ENCODE measurements at places on chromosomes 3 and 15.

DNA sequence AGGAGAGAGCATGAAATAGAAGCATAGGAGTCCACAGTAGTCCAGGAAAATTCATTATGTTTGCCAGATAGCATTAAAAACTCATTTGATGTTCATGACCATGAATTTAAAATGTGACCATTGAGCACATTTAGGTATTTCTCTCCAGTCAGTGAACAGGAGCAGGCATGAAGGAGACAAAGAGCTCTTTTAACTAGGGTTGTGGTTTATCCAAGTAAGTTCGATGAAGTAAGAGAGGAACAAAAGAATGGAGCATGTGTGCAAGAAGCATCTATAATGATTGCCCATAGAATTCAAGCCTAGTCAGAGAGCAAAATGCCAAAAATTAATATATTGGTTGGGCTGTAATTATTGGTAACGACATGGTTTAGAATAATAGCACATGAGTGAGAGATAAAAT lies 342.1 kb upstream of the CCDC54 start:
- no peak for DNase-seq

DNA sequence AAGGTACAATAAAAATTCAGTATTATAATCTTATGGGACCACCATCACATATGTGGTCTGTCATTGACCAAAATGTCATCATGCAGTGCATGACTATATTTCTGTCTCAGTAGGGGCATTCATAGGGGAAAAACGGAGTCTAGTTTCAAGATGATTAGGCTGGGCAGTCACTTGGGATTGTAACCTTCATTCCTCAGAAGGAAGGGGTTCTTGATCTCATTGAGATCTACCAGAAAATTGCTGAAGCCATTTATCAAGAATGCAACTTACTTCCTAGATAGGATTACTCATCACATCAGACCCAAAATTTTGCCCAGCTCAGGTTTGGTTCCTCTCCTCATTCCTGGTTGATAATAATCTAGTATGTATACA lies 37.3 kb downstream of the BTD start:
- no peak for DNase-seq

- DNase-seq: no peak
Measured at GRCh38 chr3:84442533-84442932, 516.3 kb upstream of the CADM2 start.

GRCh38 chr3:30578986-30579579 lies 27.3 kb upstream of the TGFBR2 start:
- DNase-seq: no peak

DNA sequence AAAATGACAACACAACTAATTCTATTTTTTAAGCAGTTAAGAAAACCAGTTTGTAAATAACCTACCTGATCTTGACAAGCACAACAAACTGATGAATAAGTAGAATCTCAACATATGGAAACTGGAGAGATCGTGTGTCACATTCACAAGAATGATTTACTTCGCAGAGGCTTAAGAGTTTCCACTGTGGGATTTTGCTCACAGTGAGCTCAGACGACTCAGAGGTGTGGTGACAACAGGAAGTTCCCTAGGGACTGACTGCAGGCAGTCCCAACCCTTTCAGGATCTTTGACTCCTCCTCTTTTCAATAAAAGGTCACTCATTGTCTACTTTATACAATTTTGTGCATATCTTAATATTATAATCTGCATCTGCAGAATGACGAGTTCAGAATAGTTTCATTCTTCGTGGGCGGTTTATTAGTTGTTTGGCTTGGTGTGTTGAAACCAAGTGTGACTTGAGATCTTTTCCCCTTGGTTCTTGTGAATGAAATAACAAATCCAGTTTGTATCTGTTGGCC lies at the start of gene LIPH:
TSS of gene LIPH (minus strand) at position 231 of the 520 bp plus-strand sequence. CDS start at position 114, 117 bp downstream.
- DNase-seq: no peak

- DNase-seq: no peak
Measured at GRCh38 chr3:126358038-126358815, 1.0 kb upstream of the KLF15 start.

- DNase-seq: no peak
Measured at GRCh38 chr3:105653166-105653565, 215.6 kb downstream of the CBLB start.

DNA sequence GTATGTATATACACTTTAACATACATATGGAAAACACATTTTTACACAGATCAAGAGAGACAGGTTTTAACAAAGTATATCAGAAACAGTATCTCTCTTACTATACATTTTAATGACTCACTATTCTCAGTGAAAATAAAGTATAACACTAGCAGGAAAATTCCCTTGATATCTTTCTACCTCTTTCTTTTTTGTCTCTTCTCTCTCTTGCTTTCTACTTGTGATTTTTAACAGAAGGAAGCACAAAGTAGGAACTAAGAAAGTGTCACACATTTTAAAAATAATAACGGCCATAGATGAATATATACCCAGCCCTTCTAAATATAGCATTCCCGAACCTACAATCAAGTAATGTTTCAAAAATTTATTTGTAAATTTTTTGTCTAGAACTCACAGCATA lies 4.8 kb downstream of the DENND4A start:
- no peak for DNase-seq

- DNase-seq: no peak
Measured at GRCh38 chr15:32743411-32744140, 25.8 kb downstream of the GREM1 start.

GRCh38 chr3:10160346-10160745 lies 4.4 kb upstream of the IRAK2 start:
- DNase-seq: no peak

DNA sequence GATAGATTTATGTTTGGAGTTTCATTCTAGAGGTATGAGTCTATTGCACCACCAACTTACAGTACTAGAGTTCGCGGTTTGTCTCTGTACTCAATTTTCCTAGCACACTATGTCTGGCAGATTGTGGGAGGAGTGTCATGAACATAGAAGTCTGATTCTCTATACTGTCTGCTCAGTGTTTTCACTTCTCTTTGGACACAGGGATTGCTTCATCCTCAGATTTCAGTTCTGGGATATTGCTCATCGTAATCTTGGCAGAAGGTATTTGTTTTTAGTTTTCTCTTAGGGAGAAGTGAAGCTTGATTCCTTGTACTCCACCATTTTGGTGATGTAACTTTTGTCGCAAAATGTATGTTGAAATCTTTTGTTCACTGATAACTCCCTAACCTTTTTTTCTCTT lies 27.8 kb upstream of the AZI2 start:
- no peak for DNase-seq
